Left lung (tissue), 14 donors: ENCODE measurements at places on chromosomes 7 and 10. TPM values are rescaled to one million over a fixed set of nuclear protein-coding genes. Genes with fewer than 3 reads are reported as not detected.

UTF1 gene
- not detected for polyA plus RNA-seq

FAM53B gene
- polyA plus RNA-seq: 16.6 TPM

- peak; percentile 8 for DNase-seq
These were observed 82.3 kb downstream of the HTR7 start for GRCh38 chr10:90775351-90776028.

DNA sequence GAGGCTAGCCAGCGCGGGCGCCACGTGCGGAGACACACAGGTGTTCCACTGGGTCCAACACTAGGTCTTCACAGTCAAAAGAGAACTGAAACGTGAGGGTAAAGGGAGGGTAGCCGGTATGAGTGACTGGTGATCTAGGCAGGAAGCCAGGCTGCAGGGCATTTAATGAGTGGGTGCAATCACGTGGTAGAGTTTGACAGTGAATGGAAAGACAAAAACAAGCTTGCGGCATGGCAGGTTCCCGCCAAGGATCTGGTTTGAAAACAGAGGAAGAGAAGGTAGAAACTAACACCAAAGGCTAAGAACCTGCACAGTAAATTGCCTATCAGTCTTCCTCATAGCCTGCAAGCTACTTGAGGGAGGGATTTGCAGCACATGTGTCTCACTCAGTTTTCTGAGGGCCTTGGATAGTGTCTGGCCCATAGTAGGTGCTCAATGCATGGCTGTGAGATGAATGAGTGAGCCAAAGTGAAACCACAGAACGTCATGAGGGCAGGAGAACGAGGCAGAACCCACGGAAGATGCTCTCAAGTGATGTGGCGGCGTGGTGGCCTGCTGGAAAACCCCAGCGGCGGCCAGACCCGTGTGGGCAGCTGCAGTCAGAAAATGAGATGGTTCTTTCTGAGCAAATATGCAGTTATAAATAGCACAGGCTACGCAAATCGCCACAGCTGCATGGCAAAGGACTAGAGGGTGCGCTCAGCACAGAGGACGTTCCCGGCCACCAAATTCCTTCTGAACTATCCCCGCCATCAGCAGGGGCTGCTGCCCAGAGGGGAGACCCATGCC is 183.6 kb upstream of the NFE2L3 start:
- DNase-seq: no peak

GRCh38 chr10:29033311-29033940 is 255.4 kb upstream of the LYZL1 start:
- no peak for DNase-seq

- no peak for DNase-seq
These were observed 887.6 kb downstream of the NRG3 start for GRCh38 chr10:82762641-82763040.

DNA sequence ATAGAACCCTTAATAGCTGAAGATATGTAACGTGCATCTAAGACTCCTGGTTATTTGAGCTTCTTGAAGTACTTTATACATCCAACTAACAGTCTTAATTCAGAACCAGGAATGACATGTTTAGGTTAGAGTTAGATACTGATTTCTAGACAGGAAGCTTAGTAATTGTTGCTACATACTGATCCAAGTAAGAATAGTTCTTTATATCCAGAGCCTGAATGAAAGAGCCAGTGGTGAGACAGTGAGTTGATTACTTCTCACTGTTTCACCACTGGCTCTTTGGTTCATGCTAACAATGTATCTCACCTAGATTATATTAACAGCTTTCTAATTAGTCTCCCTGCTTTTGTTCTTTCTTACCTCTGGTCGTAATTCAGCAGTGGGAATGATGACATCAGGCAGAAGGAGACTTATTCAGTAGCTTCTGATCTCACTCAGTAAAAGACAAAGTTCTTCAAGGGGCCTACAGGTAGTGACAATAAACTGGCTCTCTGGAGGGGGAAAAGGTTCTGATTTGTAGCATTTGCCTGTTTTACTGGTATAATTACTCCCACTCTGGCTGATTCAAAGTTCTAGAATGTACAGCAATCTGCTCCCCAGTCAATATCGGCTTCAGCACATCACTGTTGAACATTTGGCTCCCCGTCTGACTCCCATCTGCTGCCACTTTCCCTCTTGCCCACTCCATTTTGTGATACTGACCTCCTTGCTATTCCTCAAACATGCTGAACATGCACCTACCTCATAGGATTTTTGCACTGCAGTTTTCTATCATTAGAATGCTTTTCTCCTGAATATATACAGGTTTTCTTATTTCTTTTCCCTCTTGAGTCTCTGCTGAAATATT is 29.1 kb downstream of the MCU start:
- DNase-seq: no peak

- no peak for DNase-seq
These were observed 2.7 kb upstream of the SUV39H2 start for GRCh38 chr10:14875941-14876340.

- DNase-seq: no peak
These were observed 64.4 kb upstream of the SFMBT2 start for GRCh38 chr10:7475046-7475911.

DNA sequence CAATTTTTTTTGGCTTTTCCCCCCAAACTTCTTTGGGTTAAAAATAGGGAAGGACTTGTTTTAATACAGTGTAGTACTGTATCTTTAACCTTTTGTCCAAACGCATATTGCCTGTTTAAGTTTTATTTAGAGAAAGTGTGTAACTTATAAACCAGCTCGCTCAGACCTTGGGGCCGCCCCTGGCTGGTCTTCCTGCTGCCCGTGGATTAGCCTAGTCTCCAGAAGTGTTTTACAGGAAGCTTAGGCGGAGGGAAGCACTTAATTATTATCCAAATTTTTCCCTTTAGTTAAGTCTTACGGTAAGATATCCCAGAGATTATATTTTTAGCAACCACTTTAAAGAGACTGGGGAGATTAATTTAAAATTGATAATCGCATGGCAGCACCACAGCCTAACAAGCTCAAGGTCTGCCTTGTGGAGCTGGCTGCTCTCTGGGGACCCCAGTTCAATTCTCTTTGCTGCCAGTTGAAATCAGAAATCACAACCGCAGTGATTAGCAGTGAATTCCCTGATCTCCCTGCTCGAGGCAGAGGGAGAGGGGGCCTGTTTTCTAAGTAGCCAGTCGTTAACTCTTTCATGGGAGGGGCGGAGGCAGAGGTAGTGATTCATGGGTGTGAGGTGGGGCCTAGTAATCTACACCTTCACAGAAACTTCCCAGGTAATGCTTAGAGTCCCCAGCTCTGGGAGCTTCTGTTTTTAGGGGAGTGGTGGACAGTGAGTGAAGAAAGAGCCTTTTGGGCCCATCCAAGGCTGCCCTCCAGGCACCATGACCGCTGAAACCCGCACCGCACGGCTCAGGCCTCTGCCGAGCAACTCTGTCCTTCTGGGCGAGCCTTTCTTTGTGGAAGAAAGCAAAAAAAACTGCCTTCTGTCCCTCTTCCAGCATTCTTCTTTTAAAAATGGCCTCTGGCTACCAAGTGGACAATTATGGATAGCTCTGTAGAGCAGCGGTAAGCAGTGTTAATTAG is 548.7 kb upstream of the GALNT17 start:
- no peak for DNase-seq
